HAP-1 (cell line): ENCODE measurements at places on chromosomes 16 and 17.

GRCh38 chr16:84459533-84459894, 44.9 kb downstream of the MEAK7 start:
- no peak for DNase-seq

GRCh38 chr16:77993111-77993985, 29.0 kb upstream of the CLEC3A start:
- DNase-seq = no peak

DNA sequence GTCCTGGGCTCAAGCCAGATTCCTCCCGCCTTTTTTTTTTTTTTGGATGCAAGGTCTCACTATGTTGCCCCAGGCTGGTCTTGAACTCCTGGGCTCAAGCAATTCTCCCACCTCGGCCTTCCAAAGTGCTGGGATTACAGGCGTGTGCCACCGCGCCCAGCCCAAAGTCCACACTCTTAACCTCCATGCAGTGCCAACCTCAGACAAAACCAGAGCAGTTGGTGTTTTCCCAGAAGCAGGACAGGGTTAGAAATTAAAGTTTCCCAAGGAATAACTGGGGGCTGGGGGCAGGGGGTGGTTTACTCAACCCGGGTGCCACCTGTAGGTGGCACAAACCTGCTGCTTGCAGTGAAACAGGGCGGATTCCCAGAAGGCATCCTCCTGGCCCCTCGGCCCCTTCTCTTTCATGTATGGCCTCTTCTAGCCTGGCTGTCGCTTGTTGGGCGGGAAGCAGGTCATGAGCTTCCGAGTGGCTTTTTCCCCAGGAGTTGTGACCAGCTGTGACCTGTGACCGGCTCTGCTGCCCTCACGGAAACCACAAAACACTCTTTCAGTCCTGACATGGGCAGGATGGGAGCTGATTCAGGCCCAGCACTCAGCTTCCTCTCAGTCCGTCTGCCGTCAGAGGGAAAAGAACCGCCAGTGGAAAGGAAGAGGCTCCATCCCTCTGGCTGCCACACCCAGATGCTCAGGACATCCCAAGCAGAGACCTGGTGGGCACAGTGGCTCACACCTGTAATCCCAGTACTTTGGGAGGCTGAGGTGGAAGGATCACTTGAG, 25.6 kb upstream of the USP7 start:
- no peak for DNase-seq

DNA sequence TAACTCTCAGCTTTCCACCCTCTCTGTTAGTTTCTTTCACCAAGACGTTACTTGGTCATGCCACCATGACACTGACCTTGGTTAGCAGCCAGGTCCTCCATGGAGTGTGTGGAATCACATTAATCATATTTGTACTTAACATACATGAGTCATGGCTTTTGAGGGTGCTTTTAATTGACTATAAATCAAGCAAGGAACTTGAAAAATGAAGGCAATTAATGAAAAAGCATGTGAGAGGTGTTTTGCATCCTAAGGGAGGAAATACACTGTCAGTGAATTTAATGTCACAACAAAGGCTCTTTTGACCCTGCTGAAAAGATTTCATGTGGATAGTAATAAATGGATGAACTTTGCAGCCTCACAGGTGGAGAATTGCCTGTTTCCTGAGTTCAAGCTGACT, 240.7 kb downstream of the CDH13 start:
- no peak for DNase-seq

GRCh38 chr16:67248401-67249177, at the start of gene SLC9A5:
Gene SLC9A5, plus strand, starts transcription at chr16:67248979. Its CDS starts 36 bp downstream, at chr16:67249015.
- DNase-seq = no peak

- DNase-seq = no peak
Observed at GRCh38 chr17:66337866-66338485, 35.6 kb downstream of the PRKCA start.

DNA sequence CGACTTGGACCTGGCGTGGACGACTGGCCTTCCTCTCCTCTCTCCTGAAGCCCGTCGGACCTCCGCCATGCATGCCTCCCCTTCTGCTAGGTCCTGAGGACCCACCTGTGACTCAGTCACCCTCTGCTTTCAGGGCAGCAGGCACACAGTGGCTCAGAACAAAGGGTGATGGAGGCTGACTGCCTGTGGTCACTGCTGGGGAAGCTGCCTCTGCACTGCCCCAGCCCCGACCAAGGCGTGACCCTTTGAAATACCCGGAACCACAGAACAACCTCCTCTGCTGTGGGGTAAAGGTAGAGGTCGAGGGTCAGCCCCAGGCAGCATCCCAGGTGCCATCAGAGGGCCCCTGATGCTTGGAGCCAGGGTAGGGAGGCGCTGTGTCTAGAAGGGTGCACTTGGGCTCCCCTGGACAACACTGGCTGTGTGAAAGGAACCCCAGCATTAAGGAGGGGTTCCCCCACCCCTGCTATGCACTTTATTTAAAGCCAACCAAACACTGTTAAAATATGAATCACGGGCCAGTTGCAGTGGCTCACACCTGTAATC, 12.5 kb upstream of the SLC4A1 start:
- DNase-seq = no peak

- no peak for DNase-seq
Observed at GRCh38 chr17:56023851-56024250, 129.4 kb upstream of the ANKFN1 start.

DNA sequence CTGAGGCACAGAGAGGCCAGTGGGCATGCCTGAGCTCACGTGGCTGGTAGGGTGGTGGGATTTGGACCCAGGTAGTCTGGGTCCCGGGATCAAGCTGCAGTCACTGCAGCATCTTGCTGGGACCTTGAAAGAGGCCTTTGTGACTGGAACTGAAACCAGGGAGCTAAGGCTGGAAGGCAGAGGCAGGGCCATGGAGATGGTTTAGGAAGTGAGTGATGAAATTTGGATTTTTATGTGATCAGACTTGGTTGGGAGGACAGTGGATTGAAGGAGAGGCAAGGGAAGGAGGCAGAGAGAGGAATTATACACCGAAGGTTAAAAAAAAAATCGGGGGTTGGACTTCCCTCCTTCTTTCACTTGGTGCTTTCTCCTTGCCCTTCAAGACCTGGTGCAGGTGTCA, 255.4 kb upstream of the CACNG5 start:
- DNase-seq = no peak

DNA sequence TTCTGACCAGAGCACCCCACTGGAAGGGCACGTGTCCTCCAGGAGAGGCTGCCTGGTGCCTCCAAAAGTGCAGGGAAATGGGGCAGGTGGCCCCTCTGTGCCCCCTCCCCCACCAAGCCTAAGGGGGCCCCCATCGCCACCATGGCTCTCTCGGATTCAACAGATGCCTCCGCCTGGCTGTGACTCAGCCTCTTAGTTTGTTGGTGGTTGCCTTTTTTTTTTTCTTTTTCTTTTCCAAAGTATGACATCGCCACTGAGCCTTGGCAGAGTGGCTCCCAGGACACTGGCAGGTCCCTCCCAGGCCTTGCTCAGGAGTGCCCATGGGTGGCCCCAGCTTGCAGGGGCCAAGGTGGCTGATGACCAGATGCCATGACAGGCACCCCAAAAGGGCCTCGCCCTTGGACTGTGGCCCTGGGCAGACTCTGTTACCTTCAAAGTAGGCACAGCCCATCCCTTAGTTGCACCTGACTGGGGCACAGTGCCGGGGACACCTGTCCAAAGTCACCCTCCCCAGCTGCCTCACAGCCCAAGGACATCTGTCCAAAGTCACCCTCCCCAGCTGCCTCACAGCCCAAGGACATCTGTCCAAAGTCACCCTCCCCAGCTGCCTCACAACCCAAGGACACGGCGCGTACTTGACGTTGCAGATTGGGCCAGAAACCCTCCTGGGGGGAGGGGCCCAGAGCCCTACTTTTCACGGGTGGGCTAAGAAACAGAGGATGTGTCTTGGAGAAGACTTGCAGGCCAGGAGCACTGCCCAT, 29.6 kb downstream of the NPTX1 start:
- no peak for DNase-seq

DNA sequence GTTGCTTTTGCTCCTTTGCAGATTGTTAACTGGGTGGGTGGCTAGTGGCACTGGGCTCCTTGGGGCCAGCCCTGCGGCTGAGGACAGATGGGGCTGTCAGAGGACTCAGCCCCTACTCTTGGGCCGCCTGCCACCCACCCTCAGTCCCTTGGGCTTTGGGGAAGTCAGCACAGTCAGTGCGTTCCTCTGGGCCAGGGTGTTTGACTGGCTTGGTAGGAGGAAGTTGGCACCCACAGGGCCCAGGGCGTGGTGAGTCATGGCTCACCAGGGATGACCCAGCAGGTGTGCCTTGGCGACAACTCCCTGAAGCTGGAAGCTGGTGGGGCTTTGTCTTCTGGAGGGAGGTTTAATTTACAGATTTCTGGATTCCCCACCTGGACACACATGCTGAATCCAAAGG, 32.4 kb downstream of the HAPSTR1 start:
- no peak for DNase-seq

- no peak for DNase-seq
Observed at GRCh38 chr17:32689348-32689747, 187.6 kb downstream of the MYO1D start.

DNA sequence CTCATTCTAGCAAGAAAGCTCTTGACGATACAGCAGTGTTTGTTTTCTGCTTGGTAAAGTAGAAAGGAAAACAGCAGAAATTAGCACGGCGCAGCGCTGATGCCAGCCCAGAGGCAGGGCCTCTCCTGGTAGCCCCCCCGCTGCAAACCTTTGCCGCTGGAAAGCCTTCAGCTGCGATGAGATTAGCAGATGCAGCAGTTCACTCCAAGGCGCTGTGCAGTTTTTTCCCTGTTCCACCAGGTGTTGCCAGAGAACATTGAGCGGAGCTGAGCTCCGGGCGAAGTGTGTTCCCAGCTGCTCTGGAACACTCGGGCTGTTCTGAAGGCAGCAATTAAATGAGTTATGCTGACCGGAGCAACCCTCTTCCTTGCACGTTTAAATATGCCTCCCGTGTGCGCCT, 72.5 kb downstream of the RBFOX1 start:
- no peak for DNase-seq

GRCh38 chr16:74893541-74893940, 91.4 kb downstream of the WDR59 start:
- DNase-seq = no peak

DNA sequence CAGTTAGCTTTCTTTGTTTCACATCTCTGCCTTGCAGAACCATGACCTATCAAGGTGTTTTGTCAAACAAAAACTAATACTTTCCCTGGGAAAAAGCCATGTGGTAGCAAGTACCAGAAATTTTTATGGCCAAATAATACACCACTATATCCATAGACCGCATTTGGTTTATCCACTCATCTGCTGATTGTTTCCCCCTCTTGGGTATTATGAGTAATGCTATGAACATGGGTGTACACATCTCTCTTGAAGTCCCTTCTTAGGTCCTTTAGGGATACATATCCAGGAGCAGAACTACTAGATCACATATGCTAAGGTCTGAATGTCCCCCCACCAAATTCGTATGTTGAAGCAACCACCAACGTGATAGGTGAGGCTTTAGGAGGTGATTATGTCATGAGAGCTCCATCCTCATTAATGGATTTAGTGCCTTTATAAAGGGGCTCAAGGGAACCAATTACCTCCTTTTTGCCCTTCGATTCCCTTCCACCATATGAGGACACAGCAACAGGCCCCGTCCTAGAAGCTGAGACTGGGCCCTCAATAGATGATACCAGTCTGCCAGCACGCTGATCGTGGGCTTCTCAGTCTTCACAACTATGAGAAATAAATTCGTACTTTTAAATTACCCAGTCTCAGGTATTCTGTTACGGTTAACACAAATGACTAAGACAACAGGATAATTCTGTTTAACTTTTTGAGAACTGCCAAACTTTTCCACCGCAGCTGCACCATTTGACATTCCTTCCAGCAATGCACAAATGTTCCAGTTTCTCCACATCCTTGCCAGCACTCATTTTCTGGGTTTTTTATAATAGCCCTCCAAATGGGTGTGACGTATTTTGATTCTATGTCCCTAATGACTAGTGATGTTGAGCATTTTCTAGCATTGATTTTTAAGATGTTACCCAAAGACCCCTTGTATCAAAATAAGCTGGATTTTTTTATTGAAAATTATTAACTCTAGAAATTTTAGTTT, 30.0 kb downstream of the SIAH1 start:
- no peak for DNase-seq

DNA sequence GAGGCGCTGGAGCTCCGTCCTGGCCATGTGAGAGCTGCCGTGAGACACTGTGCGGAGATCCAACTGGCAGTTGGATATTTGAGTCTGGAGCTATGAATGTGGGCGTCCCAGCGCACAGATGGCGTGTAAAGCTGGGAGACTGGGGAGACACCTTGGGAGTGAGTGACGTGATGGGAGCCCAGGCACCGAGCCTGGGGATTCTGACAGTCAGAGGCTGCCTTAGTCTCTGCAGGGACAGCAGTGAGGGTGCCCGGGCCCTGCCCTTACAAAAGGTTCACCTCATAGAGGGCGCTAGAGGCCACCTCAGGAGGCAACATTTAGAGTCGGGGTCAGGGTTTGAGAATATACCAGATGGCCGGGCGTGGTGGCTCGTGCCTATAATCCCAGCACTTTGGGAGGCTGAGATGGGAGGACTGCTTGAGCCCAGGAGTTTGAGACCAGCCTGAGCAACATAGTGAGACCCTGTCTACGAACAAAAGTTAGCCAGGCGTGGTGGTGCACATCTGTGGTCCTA, 194.1 kb upstream of the GSE1 start:
- no peak for DNase-seq

DNA sequence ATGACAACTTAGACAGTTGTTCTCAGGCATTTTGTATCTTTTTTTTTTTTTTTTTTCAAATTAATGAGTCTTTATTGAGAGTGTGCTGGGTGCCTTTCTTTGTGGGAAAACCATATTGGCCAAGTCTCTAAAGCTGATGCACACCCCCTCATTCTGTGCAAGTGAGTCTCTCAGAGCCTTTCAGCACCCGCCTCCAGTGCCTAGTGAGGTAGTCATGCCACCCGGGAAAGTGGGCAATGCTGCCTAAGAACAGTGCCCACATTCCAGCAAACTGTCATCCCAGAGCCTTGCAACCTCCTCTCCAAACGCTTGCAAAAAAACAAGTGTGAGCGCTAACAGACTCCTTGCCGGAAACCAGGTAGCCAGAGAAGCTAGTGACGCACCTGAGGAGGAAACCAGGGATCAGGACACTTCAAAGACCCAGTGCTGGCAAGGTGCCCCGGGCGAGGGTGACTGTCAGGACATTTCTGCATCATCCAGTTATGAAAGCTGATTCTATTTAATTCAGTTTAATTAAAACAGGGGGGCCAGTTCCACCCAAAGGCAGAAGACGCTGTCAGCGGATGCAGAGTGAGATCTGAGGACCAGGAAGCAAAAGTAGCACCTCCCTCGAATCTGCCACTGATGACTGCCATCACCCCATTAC, 34.9 kb downstream of the SMARCE1 start:
- DNase-seq = no peak
